ENCODE measurements at places on chromosomes 13 and 19.

- no peak for DNase-seq
Measured at GRCh38 chr19:49807904-49808675, 5.0 kb downstream of the FUZ start.

GRCh38 chr19:31530781-31531180 is 181.5 kb upstream of the TSHZ3 start:
- no peak for DNase-seq

GRCh38 chr13:42239161-42239560 is 32.8 kb upstream of the AKAP11 start:
- no peak for DNase-seq

- DNase-seq: no peak
Measured at GRCh38 chr13:113533161-113533840, 42.8 kb upstream of the DCUN1D2 start.

DNA sequence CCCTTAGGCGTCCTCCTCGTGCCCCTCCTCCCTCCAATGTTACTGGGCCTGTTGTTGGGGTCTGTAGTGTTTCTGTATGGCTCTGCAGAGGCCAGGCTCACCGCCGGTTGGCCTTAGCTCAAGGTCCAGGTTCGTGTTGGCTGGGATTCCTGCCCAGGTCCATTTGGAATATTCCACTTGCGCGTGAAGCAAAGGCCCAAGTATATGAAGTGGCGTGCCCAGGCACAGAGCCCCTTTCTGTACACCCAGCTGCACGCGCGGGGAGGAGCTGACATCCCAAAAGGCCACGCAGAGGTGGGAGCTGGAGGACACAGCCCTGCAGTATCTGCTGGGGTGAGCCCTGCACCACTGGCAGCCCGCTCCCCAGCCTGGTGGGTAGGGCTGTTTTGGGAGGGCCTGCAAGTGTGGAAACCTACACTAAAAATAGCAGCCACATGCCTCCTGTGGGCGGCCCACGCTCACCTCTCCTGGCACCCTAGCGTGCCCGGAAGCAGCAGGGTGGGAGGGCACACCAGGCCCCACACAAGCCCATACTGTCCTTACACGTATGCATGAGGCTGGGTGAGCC is 30.2 kb downstream of the CRTC1 start:
- no peak for DNase-seq

GRCh38 chr13:44032802-44033201 is 153.1 kb downstream of the LACC1 start:
- DNase-seq: no peak

- no peak for DNase-seq
Measured at GRCh38 chr13:67228031-67228430, 2.1 kb downstream of the PCDH9 start.

DNA sequence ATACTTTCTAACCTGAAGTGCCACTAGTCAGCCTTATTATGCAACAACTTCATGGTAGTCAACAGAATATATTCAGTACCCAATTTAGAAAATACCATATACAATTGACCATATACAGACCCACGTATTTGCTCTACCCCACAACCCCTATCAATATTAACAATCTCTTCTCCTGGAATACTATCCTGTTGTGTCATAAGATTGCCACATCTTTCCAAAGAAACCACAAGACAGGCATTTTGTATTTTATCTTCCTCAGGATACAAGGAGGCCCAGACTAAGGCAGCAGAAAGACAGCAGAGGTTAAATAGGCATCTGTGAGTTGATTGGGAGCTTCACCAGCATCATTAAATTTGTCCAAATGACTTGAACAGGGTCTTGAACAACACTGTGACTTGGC is 4.5 kb downstream of the SPART start:
- DNase-seq: no peak

DNA sequence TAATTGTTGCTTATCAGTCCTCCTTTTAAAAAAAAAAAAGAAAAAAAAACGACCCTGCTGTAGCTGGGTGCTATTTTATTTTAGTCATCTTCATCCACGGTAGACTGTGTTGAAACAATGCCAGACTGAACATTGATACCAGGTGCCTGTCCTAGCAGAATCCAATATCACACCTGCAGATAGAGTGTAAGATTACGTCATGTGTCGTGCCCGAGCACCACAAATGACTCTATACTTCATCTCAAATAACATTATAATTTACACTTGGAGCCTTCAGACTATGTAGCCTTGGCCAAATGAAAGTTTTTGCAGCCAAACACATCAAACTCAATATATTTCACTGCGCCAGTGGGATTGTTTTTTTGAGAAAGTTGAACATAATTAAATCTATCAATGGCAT is 410.6 kb downstream of the FGF9 start:
- DNase-seq: no peak

DNA sequence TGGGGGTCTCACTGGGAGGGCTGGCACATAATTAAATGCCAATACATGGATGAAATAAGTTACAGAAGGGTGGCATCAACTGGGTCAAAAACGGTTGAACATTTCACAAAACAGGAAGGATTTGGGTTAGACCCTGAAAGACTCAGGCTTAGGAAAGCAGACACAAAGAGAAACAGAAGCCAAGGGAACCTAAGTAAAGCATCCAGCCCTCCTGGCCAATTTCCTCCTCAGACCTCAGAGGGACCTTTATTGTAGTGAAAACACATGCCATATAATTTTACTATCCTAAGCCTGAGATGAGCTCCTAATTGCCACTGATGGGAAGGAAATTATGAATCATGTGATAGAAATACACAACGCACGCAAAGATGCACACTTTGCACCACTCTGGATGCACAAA is 12.1 kb upstream of the CEACAM3 start:
- no peak for DNase-seq

DNA sequence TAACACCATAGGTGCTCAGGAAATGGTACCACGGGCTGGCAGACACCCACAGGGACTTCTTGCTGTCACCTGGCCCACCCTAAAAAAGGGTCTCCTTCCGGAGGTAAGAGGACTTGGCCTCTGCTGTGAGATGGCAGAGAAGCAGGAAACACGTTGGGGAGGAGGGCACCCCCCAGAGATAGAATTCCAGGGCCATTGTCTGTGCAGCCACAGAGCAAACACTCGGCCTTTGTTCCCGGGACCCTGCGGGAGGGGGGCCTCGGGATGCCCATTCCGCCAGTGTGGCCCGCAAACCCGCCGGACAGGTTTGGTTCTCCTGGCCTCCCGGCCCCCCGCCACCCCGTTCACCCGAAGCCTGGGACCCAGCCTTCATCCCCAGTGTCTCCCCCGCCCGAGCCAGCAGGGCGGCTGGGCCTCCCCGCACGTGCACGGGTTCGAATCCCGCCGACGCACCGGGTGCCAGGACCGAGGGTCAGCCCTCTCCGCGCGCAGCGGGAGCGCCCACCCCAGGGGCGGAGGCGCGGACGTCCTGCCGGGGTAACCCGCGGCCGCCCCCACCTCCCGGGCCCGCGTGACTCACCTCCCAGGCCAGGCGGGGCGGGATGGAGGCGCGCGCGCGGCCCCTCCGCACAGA is 714 bp downstream of the PLPP2 start:
- DNase-seq: no peak

- peak; percentile 14 for DNase-seq
Measured at GRCh38 chr13:50085063-50085462, 69.8 kb downstream of the KCNRG start.

- DNase-seq: no peak
Measured at GRCh38 chr13:95627590-95627989, 16.9 kb downstream of the DZIP1 start.

DNA sequence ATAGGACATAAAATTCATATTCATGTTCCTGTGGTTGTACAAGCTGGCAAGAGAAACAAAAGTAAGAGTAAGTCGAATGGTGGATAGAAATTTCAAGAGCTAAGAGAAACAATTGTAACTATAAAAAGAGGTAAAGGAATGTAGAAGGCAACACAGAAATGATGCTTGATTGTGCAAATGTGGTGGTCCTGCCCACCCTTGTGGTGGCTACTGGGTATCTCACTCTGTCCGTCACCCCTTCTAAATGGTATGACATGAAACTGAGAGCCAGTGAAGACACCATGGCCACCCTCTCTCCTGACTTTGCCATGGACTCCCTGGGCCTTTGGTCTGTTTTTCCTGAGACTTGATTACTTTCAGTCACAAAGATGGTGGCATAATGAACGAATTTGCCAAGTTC is 925.9 kb upstream of the SLITRK6 start:
- no peak for DNase-seq

GRCh38 chr19:16022251-16022650 is 54.0 kb upstream of the TPM4 start:
- DNase-seq: no peak

DNA sequence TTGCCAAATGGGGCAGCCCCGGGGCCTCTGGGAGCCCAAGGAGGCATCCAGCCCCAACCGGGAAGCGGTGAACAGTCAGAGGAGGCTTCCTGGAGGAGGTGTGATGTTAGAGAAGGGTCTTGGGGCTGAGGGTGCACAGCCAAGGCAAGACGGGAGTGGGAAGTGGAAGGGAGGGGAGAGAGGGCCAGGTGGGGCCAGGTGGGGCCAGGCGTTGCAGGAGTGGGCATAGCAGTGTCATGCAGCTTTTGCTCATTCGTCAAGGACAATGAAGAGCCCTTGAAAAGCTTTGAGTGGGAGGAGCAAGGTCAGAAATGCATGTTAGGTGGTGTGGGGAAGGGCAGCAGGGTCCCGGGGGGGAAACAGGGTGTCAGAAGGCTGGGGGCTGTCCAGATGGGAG is 1.8 kb downstream of the FBN3 start:
- no peak for DNase-seq

- DNase-seq: no peak
Measured at GRCh38 chr13:111604097-111604496, 283.7 kb downstream of the TEX29 start.

GRCh38 chr13:25165663-25166062 is 6.4 kb downstream of the AMER2 start:
- no peak for DNase-seq

GRCh38 chr13:23731709-23732108 is 157.5 kb downstream of the MIPEP start:
- no peak for DNase-seq

DNA sequence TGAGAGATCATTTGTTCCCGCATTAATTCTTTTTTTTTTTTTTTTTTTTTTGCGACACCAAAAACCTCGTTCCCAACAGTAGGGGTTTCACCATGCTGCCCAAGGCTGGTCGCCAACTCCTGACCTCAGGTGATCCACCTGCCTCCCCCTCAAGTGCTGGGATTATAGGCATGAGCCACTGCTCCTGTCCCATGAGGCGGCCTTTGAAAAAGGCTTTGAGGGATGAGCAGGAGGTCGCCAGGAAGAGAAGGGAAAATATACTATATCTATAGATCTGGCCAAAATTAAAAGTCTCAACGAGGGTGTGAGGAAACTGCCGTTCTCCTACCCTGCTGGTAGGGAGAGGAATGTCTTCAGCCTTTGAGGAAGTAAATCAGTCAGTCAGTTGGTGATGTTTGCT is 26.2 kb downstream of the ZNF473 start:
- DNase-seq: no peak

DNA sequence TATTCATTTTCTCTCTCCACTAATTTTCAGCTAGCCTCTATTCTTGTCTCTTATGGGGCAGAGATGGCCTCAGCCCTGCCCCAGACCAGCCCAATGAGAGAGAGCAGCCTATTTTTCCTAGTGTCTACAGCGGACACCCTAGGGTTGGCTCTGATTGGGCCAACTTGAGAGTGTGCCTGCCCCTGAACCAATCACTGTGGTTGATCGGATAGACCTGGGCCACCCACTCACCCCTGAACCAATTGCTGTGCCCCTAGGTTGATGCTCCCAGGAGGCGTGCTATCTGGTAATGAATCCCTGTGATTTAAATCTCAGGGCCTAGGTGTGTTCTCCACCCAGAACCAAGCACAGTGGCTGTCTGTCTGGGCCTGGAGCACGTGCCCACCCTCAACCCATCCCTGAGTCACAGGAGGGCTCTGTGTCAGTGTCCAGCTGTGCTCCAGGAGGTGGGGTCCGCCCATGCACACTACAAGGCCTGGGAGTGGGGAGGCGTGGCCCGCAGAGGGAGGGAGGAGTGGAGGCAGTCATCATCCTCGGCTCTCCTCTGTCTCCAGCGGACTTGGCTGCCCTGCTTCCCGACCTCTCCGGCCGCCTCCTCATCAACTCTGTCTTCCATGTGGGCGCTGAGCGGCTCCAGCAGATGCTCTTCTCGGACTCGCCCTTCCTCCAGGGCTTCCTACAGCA is 14.9 kb upstream of the SCN1B start:
- DNase-seq: no peak

- no peak for DNase-seq
Measured at GRCh38 chr19:42155796-42156195, 23.6 kb upstream of the POU2F2 start.

DNA sequence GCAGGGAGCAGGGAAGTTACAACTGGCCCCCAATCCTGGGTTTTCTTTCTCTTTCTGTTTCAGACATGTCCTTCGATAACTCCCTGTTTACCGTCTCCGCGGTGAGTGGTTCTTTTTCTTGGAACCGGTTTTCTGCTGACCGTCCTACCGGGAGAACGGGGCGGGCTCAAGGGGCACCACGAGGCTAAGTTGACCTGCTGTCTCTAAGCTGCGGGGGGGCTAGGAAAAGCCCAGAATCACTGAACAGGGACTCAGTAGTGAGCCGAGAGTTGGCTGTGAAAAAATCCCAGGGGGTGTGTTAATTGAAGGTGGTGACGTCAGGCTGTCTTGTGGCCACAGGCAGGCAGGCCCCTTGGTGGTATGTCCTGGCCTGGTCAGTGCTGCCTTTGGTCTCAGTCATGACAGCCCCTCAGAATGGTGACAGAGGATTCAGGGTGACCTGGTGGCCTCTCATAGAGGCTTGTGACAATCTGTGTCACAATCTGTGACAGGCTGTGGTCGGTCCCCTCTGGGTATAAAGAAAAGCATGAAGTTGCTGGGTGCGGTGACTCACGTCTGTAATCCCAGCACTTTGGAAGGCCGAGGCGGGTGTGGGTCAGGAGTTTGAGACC is 8.1 kb upstream of the CARM1 start:
- no peak for DNase-seq

- DNase-seq: no peak
Measured at GRCh38 chr13:21625366-21625765, 21.4 kb upstream of the MICU2 start.

- no peak for DNase-seq
Measured at GRCh38 chr19:33161201-33161600, 29.3 kb downstream of the WDR88 start.

DNA sequence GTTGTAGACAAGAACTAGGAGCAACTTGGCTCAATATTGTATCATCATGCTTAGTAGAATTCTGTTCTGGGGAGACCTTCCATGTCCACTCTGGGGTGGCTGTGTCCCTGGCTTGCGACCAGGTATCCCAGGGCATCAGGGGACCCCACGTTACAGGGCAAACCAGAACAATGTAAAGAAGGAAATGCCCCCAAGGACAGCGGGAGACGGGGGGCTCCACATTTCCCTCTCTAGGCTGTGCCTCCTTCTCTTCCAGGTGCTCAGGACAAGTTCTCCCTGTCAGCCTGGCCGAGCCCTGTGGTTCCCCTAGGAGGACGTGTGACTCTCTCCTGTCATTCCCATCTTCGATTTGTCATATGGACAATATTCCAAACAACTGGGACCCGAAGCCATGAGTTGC is 30.8 kb downstream of the LAIR2 start:
- no peak for DNase-seq

DNA sequence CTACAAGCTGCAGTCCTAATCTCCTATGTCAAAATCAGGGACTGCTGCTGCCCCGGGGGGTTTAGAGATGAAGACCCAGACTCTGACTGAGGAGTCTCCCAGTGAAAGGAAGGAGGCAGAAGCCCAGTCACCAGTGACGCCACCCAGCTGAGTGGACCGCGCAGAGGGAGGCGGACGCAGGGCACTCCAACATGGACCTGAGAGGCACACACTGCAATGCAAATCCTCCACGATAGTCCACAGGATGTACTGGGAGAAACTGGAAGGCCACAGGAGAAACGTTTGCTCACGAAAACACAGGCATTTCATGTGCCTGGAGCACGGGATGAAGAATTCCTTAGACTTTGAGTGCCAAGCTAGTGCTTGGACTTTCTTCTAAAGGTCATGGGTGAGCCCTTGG is 58.3 kb downstream of the IRS2 start:
- no peak for DNase-seq
